Stimulated activated CD8-positive, alpha-beta memory T cell treated with anti-CD3 and anti-CD28 coated beads, Interleukin-15, amount 100 ng/mL, for 48 hours (primary cell): ENCODE measurements at places on chromosomes 13 and 19.

DNA sequence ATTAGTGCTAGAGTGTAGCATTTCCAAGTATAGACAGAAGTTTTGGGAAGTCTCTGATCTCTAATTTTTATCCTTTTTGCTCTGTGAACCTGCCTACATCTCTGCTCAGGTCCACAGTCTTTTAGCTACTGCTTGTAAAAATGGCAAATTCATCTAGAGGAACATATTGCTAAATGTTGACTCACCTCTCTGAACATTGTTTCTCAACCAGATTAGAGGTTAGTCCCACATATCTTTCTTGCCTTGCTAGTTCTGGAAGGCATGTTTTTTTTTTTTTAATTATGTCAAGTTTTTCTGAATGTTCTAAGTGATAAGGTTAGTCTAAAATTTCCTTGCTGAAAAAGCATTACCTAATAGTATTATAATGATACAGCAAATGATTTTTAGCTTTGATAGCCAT is 2889.6 kb upstream of the PCDH20 start:
- DNase-seq, result no peak

GRCh38 chr13:47081246-47081645 is 184.4 kb upstream of the HTR2A start:
- no peak for DNase-seq

DNA sequence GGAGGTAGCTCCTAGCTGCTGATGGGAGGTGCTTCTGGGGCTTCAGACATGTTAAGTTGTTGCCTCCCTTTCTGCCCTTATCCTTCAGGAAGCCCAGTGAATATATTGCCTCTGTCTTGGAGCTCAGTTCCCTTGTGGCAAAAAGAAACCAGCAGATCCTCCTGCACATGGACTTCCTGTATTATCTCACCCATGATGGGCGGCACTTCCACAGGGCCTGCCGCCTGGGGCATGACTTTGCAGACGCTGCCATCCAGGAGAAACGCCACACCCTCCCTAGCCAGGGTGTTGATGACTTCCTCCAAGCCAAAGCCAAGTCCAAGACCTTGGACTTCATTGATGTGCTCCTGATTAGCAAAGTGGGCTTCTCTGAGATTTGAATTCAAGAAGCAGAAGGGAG is 6.0 kb upstream of the CYP4F12 start:
- DNase-seq, result no peak

- no peak for DNase-seq
These were observed 26.0 kb upstream of the ZNF331 start for GRCh38 chr19:53511933-53512374.

- no peak for DNase-seq
These were observed 60.3 kb downstream of the CRYL1 start for GRCh38 chr13:20465218-20465879.
